ENCODE measurements at places on chromosomes 1 and 21.

DNA sequence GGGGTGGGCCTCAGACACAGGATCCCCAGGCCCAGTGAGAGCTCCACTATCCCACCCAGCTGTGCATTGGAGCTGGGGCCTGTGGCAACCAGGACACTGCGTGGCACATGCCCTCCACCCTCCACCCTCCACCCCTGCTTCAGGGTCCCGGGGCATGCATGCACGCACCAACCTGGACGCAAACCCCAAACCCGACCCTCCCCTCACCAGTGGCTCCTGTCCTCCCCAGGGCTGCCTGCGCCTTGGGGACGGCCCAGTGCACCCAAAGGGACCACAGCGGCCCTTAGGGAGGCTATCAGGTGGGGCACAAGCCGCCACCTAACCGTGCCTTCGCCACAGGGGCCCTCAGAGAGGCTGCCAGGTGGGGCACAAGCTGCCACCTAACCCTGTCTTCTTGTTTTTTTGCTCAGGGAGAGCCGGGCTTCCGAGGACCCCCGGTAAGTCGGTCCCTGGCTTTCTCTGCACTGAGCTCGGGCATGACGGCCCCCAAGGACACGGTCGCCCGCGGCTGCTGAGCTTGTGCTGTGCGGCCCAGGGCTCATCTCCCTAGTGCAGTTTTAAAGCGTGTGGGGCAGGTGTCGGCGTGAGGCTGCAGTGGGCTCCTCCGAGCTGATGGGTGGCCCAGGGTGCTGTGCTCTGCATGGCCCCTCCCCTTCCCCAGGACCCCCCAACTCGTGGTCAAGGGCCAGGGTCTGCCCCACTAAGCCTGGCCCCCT lies 47.9 kb downstream of the SLC19A1 start:
- DNase-seq = no peak

DNA sequence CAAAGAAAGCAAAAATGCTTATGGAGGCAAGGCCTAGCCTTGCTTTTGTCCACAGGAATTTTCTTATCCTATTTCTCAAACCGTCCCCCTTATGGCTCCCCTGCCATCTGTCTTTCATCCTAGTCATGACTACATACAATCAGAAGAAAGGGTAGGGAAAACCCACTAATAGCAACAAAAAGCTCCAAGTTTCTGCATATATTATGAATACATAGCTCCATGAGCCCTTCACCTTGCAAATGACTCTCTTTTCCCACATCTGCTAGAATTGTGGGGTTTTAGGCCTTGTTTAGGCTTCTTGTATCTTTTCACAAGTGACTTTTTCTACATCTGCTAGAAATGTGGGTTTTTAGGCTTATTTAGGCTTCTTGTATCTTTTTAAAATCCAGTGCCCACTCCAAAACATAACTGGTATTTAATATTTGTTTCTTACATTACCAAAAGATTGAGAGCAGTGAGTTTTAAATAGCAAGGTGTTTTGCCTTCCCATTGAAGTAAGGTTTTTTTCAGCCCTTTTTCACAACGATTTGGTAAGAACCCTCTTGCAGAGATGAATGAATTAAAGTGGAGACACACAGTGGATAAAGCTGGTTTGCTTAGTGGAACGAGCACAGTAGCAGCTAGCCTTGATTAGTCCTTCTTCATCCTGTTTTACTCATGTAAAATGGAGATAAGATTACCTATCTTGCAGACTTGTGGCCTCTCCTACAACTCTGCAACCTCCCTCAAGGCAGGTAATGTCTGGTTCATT lies 4.4 kb downstream of the GADD45A start:
- DNase-seq = no peak

GRCh38 chr1:162987866-162988265 lies 81.3 kb upstream of the RGS4 start:
- DNase-seq = no peak

DNA sequence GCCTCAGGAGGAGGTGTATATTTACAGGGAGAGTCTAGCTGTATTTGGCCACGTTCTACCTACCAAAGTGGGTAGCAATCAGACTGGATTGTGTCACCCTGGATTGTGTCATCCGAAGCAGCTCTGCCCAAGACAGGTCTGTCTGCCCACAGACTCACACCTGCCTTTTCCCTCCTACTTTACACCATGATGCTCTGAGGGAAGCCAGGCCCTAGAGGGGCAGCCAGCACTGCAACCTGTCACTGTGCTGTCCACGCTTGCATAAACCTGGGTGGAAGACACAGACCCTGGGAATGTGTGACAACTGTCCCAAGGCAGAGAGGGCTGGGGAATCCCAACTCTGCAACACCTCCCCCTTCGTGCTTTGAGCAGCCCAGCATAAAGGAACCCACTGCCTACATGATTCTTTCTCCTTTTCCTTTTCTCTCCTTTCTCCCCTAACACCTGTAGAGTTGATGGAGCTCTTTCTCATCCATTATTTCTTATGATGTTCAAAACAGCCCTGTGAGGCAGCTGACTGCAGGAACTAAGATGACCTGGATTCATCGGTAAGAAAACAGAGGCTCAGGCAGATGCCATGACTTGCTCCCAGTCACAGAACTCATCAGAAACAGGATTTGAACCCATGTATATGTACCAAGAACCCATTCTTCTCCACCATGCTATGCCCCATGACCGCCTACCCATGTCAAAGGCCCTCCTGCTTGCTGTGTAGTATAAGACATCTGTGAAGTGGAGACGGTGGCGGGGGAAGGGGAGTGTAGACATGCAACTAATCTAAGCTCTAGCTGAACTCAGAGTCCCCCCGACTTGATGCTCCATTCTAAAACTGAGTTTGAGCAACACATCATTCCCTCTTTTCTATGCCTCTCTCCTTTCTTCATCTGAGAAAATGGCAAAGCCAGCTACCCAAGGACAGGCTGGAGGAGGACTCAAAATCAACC lies 55.9 kb downstream of the ITPKB start:
- no peak for DNase-seq

DNA sequence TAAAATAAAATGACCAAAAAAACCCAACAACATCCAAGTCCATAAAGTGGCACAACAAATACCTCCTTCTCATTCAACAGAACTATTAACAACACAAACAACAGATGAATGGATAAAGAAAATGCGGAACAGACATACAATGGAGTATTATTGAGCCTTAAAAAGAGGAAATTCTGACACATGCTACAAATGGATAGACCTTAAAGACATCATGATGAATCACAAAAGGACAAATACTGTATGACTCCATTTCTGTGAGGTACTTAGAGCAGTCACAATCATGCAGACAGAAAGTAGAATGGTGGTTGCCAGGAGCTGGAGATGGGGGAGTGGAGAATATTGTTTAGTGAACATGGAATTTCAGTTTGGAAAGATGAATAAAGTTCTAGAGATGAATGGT lies 42.6 kb downstream of the EYA3 start:
- no peak for DNase-seq
